Effector memory CD4-positive, alpha-beta T cell (primary cell): ENCODE measurements at places on chromosomes 7 and 10.

- H3K27me3 ChIP-seq: no peaks in the 10 kb centered on the region
- no peak overlapping the region for H3K27ac ChIP-seq
- DNase-seq: no peak
- no peaks in the 10 kb centered on the region for H3K36me3 ChIP-seq
- no peak overlapping the region for H3K4me3 ChIP-seq
These were observed 522.9 kb downstream of the NRG3 start for GRCh38 chr10:82397854-82398253.

GRCh38 chr7:127650847-127651555 is 993 bp upstream of the SND1 start:
- no peaks in the 10 kb centered on the region for H3K27me3 ChIP-seq
- no peaks in the 10 kb centered on the region for H3K36me3 ChIP-seq
- peaks cover 13% of the 10 kb centered on the region for H3K4me1 ChIP-seq
- H3K4me3 ChIP-seq: peak overlapping the region; percentile 53

DNA sequence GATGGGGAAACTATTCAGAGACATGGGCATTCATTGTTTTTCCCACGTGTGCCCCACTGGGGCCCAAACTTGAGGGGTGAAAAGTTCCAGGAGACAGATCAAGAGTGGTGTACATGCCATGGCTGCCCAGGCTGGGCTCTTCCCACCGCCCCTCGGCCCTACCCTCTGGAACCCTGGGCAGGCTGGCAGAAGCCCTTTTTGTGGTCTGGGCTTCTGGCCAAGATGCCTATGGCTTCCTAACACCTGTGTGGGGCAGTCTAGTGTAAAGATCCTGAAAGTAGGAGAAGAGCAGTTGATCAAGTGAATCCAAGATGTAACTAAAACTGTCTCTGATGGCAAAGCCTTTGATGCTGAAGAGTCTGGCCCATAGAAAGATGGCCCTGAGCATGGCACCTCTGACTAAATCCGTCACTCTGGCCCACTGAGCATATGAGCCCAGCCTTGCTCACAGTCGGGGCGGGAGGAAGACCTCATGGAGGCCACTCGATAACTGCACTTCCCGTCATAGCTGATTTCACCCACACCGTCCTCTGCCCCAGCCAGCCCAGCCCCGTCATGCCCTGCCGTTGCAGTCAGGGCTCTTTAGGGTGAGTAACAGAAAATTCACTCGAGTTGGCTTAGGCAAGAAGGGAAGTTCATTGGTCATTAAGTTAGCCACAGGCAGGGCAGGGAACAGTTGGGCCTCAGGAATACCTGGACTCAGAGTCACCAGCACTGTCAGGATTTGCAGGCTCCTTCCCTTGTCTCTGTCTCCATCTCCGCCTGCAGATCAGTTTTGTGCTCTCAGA is 37.9 kb upstream of the MTPAP start:
- no peak overlapping the region for H3K4me3 ChIP-seq
- DNase-seq: no peak
- no peaks in the 10 kb centered on the region for H3K36me3 ChIP-seq
- no peaks in the 10 kb centered on the region for H3K4me1 ChIP-seq
- H3K27me3 ChIP-seq: no peaks in the 10 kb centered on the region

- H3K27ac ChIP-seq: no peak overlapping the region
- DNase-seq: no peak
- H3K4me3 ChIP-seq: no peak overlapping the region
- H3K36me3 ChIP-seq: no peaks in the 10 kb centered on the region
- no peaks in the 10 kb centered on the region for H3K4me1 ChIP-seq
These were observed 118.9 kb downstream of the SND1 start for GRCh38 chr7:127770885-127771284.

GRCh38 chr7:1512781-1513656 is 8.8 kb upstream of the INTS1 start:
- no peak overlapping the region for H3K27ac ChIP-seq
- no peaks in the 10 kb centered on the region for H3K36me3 ChIP-seq
- no peak for DNase-seq
- H3K4me3 ChIP-seq: no peak overlapping the region

DNA sequence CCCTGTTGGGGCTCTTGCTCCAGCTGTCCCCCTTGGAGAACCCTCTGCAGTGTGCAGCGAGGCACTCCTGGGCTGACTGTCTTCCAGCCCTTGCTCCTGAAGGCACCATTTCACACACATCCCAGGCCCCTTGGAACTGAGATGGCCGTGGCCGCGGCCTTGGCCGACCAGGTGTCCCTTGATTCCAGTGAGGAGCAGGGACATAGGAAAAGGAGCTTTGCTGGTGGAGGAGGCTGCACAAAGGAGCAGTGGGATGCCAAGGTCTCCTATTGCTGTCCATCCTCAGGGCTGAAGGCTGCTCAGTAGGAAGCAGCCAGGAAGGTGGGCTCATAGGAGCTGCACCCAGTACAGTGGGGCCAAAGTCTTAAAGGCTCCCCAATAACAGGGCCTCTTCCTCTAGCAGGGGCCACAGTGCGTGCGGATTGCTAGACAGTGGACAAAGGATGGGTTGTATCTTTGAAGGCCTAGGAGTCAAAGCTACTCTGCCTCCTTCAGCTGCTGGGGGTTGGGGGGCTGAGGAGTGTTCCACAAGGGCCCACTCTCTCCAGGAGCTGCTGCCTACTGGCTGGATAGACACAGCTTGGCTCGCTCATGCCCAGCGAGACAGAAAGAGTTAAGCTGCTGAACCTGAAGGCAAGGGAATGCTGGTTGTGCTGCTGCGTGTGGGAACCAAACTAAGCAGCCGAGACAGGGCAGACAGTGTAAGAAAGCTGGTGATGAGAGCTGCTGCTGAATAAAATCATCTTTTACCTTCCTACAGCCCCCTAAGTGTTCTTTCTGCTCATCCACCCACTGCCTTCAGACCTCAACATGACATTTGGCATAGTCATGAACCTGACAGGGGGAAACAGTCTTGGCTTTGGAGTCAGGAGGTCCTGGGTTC is 891.9 kb upstream of the ZNF722 start:
- H3K4me1 ChIP-seq: no peaks in the 10 kb centered on the region

DNA sequence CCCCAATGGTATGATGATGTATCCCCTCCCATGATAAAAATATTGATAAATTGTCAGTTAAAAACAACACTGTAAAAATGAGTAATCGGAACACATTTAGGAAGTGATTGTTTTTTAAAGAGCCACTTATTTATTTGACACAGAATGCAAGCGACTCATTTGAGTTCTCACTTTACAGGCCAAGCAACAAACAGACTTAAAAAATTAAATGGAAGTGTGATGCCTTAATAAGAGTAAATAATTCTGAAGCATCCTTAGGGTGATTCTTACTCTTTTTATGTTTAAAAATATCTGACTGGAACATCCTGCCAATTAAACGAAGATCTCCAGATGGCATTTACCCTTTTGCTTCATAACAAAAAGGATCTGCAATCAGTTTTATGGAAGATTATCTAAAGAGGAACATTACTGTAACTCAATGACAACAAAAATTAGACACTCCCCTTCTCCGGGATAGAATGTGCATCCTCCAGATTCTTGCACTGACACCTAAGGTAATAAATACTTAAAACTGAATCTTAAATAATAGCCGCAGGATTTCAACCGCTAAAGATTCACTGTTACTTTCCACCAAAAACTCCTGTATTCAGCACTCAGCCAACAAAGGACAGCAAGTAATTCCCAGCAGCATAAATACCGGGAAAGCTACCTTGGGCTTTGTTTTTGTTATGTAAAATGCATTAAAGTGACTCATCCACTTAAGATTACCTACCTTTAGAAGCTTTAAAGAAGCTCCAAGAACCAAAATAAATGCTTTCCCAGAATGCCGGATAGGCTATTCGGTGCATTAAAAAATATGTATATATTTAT is 1.7 kb downstream of the CACNA2D1 start:
- no peak overlapping the region for H3K4me3 ChIP-seq
- no peaks in the 10 kb centered on the region for H3K36me3 ChIP-seq
- no peaks in the 10 kb centered on the region for H3K4me1 ChIP-seq
- no peak for DNase-seq
- H3K27me3 ChIP-seq: no peaks in the 10 kb centered on the region

- DNase-seq: no peak
- no peaks in the 10 kb centered on the region for H3K36me3 ChIP-seq
- H3K27ac ChIP-seq: no peak overlapping the region
- no peaks in the 10 kb centered on the region for H3K4me1 ChIP-seq
These were observed 419.4 kb upstream of the CELF2 start for GRCh38 chr10:10598297-10598696.

DNA sequence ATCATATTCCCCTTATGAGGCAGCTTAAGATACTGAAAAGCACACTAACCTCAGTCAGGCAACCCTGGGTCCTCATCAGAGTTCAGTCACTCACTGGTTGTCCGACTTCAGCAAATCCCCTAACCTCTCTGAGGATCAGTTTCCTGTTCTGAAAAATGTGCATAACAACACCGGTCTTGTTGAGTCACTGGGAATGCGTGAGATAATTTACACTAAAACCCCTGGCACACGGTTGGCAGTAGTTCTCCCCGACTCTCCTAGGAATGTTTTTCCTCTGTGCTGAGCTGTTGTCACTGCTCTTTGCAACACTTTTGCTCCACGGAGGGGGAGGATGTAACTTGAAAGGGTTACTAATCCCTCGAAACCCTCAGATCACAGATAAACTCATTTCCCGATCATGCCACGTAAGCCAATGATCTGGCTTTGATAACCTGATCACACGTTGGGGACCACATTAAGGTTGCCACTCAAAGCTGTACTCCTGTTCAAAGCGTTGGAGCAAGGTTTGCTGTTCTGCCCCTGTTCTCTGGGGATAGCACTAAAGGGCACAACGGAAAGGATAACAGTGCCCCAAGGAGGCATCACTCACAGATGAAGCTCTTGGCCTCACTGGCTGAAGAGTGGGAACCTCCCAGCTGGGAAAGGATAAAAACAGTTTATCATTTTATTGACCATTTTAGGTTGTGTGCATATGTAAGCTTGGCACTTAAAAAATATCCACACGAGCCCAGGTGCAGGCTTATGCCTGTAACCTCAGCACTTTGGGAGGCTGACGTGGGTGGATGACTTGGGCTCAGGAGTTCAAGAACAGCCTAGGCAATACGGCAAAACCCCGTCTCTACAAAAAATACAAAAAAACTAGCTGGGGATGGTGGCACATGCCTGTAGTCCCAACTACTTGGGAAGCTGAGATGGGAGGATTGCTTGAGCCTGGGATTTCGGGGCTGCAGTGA is 5.0 kb upstream of the RBM17 start:
- no peaks in the 10 kb centered on the region for H3K36me3 ChIP-seq
- peak overlapping the region; percentile 36 for H3K4me3 ChIP-seq
- no peaks in the 10 kb centered on the region for H3K27me3 ChIP-seq
- no peak overlapping the region for H3K27ac ChIP-seq

DNA sequence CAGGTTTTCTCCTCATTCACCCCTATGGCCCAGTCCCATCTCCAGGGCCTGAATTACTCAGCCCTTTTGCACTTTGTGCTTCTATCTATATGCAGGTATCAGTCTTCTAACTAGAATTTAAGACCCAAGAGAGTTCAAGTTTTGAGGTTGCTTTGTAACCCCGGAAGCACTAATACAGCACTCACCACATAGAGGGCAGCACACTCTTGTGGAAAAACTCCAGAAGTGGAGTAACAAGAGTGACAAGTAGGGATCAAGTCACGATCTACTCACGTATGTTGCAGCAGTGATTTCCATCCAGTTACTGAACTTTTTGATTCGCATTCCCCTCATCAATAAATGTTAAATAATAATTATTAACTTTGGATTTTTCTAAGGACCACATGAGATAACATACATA is 151.0 kb downstream of the CHCHD3 start:
- H3K27me3 ChIP-seq: no peaks in the 10 kb centered on the region
- no peak for DNase-seq
- H3K4me1 ChIP-seq: no peaks in the 10 kb centered on the region
- no peaks in the 10 kb centered on the region for H3K36me3 ChIP-seq
- H3K4me3 ChIP-seq: no peak overlapping the region
- H3K27ac ChIP-seq: no peak overlapping the region

GRCh38 chr10:8044331-8044907 is 10.1 kb upstream of the GATA3 start:
- no peak overlapping the region for H3K27ac ChIP-seq
- H3K4me1 ChIP-seq: peaks cover 68% of the 10 kb centered on the region
- no peak overlapping the region for H3K4me3 ChIP-seq
- H3K27me3 ChIP-seq: peaks cover 97% of the 10 kb centered on the region

GRCh38 chr7:94649450-94649849 is 6.5 kb downstream of the SGCE start:
- no peak overlapping the region for H3K27ac ChIP-seq
- H3K4me3 ChIP-seq: no peak overlapping the region
- H3K27me3 ChIP-seq: peaks cover 28% of the 10 kb centered on the region
- no peaks in the 10 kb centered on the region for H3K4me1 ChIP-seq
- DNase-seq: no peak
- no peaks in the 10 kb centered on the region for H3K36me3 ChIP-seq

GRCh38 chr10:97365761-97366351 is 31.3 kb upstream of the FRAT2 start:
- H3K4me1 ChIP-seq: no peaks in the 10 kb centered on the region
- no peak overlapping the region for H3K27ac ChIP-seq
- H3K36me3 ChIP-seq: peaks cover 30% of the 10 kb centered on the region
- no peak overlapping the region for H3K4me3 ChIP-seq
- DNase-seq: no peak

- peaks cover 43% of the 10 kb centered on the region for H3K4me1 ChIP-seq
- no peak for DNase-seq
- H3K4me3 ChIP-seq: no peak overlapping the region
- H3K36me3 ChIP-seq: no peaks in the 10 kb centered on the region
- H3K27ac ChIP-seq: no peak overlapping the region
These were observed 14.1 kb downstream of the CRYGN start for GRCh38 chr7:151425670-151426440.

GRCh38 chr7:32243687-32244290 is 173.6 kb upstream of the PDE1C start:
- H3K27me3 ChIP-seq: no peaks in the 10 kb centered on the region
- DNase-seq: no peak
- H3K36me3 ChIP-seq: no peaks in the 10 kb centered on the region
- no peaks in the 10 kb centered on the region for H3K4me1 ChIP-seq
- H3K4me3 ChIP-seq: no peak overlapping the region
- H3K27ac ChIP-seq: no peak overlapping the region

DNA sequence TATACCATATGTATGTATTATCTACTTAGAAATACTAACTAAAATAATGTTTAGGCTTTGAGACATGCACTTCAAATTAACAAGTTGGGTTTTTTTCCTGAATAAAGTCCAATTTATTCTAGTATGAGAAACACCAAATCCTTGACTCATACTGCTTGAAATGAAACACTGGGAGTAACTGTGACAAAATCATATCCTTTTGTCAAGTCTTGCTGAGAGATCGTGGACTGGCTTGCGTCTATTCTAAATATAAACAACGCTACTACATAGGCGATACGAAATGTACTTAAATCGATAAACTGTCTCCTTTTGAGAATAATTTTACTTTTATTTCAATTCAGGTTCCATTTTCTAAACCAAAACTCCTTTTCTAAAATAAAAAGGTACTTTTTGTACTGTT is 16.3 kb downstream of the SMURF1 start:
- DNase-seq: no peak
- no peaks in the 10 kb centered on the region for H3K4me1 ChIP-seq
- no peaks in the 10 kb centered on the region for H3K36me3 ChIP-seq
- no peaks in the 10 kb centered on the region for H3K27me3 ChIP-seq
- no peak overlapping the region for H3K27ac ChIP-seq

GRCh38 chr7:151078233-151079040 is 2.2 kb downstream of the FASTK start:
- no peak overlapping the region for H3K4me3 ChIP-seq
- no peak for DNase-seq
- peaks cover 37% of the 10 kb centered on the region for H3K36me3 ChIP-seq
- no peaks in the 10 kb centered on the region for H3K27me3 ChIP-seq
